ENCODE measurements at places on chromosomes 16 and 17.

- DNase-seq, result no peak
Observed at GRCh38 chr17:76805319-76805718, 62.9 kb upstream of the MGAT5B start.

GRCh38 chr16:81035975-81036750 is 521 bp downstream of the ATMIN start:
- no peak for DNase-seq

DNA sequence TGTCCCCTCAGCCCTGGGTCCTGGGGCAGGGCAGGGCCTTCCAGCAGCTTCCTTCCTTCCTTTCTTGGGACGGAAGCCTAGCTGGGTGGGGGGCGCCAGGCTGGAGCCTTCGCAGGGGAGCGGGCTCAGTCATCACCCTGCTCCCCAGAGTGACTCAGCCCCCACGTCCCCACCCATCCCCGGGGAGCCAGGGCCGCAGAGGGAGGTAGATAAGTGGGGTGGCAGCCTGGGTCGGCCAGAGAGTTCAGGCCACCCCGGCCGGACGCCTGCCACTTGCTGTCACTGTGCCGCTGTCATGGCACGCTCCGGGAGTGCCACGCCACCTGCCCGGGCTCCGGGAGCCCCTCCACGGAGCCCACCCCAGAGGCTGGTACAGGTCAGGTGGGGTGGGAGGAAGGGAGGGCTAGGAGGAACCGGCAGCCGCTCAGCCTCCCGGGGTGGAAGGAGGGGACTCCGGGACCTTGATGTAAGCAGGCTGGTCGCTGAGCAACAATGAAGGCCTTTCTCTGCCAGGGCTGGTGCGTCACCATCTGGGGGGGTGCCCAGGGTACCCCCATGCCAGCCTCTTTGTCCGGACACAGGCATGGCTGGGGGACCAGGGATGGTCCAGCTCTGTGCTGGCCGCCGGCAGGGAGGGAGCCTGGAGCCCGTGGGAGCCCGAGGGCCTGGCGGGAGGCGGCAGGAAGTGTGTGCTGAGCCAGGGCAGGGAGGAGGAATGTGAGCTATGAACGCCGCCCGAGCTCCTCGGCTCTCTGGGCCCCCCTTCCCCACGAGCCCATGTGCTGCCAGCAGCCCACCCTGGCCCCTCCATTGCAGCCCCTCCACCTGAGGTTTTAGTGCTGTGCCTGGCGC is 6.6 kb downstream of the NHERF2 start:
- no peak for DNase-seq

- no peak for DNase-seq
Observed at GRCh38 chr16:17367036-17367435, 103.7 kb downstream of the XYLT1 start.

DNA sequence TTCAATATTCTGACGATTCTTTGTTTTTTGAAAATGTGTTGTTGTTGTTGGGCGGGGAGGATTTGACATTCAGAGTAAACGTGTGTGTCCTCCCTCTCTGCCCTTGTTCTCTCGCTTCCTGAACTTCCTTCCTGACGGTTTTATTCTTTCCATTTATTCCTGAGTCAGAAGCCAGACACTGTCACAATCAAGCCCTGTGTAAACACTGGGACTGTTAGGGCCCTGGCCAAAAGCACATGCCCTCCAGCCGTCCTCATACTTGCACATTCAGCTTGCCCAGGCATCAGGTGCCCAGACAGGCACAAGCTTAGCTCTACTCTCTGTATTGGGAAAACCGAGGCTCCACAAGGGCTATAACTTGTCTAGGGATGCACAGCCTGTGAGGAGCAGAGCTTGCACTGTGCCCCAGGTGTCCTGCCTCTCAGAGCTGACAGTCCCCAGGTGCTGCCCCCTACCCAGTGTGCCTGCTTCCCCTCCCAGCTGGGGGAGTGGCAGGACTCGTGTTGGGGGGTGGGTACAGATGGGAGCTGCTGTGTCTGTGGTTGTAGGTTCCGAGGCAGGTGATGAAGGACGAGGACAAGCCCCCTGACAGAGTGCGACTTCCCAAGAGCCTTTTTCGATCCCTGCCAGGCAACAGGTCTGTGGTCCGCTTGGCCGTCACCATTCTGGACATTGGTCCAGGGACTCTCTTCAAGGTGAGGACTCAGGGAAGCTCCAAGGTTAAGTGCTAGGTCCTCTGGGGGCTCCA is 9.7 kb downstream of the ADGRG3 start:
- DNase-seq, result no peak

GRCh38 chr17:44314524-44314868 is 6.1 kb downstream of the RUNDC3A start:
- DNase-seq, result no peak

- DNase-seq, result no peak
Observed at GRCh38 chr17:58615768-58616659, 75.8 kb downstream of the TEX14 start.

DNA sequence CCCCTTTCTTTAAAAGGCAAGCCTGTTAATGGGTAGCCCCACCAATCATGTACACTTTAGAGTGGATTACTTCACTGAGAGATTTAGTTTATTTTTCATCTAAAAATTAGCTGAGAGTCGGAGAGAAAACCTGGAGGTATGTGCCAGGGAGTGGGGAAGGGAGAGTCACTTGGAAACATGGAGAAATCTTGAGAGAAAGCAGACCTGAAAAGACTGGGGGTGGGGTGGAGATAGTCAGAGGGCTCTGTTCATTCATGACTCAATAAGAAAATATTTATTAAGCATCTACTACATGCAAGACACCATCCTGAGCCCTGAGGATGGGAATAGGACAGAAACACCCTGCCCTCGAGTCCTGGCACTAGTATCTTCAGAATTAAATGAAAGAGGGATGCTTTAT is 27.4 kb upstream of the RCVRN start:
- DNase-seq, result no peak

- no peak for DNase-seq
Observed at GRCh38 chr17:48565925-48566710, 12.0 kb downstream of the HOXB4 start.

DNA sequence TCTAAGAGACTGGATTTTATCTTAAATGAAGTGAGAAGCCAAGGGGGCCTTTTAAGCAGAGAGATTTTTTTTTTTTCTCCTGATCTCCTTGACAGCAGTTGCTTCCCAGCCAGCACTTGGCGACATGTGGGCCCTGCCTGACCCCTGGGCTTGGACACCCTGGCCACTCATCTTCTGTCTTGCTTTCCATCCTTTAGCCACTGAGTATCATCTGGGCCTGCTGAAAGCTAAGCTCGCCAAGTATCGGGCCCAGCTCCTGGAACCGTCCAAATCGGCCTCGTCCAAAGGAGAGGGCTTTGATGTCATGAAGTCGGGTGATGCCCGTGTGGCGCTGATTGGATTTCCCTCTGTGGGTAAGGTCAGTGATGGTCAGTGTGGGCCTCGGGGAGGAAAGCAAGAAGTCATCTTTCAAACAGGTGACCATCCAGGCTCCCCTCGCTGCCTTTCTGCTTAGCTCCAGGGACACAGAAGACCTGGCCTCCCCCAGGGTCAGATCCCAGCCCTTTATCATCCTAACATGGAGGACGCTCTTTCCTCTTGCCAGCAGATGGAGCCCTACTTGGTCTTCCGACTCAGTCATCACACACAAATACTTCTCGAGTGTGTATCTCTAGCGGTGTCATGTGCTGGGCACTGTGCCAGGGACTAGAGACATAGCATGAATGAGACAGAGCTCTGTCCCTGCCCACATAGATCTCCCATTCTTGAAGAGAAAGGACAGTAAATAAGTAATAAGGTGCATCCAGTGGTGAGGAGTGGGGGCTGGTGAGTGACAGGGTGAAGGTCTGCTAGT is 6.1 kb downstream of the DRG2 start:
- DNase-seq, result no peak

- no peak for DNase-seq
Observed at GRCh38 chr17:70606086-70606485, 436.8 kb downstream of the KCNJ2 start.

DNA sequence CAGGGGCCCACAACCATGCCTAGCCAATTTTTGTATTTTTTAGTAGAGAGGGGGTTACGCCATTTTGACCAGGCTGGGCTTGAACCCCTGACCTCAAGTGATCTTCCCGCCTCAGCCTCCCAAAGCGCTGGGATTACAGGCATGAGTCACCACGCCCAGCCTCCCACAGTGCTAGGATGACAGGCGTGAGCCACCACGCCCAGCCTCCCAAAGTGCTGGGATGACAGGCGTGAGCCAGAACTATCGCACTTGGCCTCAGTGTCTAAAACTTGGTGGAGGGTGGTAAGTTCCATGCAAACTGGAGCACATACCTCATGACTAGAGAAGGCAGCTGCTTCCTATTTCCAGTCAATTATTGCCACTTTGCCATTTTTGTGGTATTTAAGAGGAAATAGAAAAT is 7.1 kb downstream of the HSD17B2 start:
- no peak for DNase-seq

- no peak for DNase-seq
Observed at GRCh38 chr16:68923116-68923515, 79.8 kb downstream of the TANGO6 start.

DNA sequence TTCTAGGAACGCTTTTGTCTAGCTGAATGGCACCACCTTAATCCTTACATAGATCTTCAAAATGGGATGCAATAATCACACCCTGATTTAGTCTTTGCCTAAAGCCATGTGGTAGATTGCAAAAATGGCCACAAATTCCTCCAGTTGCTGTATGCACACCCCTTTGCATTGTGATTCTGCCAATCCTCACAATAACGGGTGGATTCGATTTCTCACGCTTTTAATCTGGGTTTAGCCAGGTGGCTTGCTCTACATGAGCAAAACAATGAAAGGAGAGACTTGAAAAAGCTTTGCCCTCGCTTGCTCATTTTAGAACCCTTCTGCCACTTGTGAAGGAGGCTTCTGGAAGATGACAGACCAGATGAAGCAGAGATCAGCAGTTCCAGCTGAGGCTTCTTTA is 50.3 kb upstream of the B4GALNT2 start:
- no peak for DNase-seq

- DNase-seq, result no peak
Observed at GRCh38 chr16:54422569-54422978, 136.0 kb upstream of the IRX3 start.

DNA sequence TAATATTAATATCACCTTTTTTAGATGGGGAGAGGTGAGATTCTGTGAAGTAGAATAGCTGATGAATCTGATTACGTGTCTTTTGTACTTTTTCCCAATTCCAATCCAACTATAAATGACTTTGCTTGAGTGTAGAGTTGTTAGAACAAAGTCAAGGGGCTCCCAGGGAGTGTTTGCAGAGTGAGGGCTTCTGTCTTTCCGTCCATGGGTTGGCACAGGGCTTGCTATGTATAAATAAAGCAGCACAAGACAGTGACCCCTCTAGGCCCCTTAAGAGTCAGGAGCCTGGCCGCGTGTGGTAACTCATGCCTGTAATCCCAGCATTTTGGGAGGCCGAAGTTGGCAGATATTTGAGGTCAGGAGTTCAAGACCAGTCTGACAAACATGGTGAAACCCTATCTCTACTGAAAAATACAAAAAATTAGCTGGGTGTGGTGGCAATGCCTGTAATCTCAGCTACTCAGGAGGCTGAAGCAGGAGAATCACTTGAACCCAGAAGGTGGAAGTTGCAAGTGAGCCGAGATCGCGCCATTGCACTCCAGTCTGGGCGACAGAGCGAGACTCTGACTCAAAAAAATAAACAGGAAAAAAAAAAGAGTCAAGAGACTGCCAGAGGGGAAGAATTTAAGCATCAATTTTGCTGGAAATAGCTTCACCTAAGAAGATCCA is 127.9 kb upstream of the HS3ST3A1 start:
- DNase-seq, result no peak

- no peak for DNase-seq
Observed at GRCh38 chr16:29982560-29983419, 9.1 kb downstream of the TAOK2 start.

DNA sequence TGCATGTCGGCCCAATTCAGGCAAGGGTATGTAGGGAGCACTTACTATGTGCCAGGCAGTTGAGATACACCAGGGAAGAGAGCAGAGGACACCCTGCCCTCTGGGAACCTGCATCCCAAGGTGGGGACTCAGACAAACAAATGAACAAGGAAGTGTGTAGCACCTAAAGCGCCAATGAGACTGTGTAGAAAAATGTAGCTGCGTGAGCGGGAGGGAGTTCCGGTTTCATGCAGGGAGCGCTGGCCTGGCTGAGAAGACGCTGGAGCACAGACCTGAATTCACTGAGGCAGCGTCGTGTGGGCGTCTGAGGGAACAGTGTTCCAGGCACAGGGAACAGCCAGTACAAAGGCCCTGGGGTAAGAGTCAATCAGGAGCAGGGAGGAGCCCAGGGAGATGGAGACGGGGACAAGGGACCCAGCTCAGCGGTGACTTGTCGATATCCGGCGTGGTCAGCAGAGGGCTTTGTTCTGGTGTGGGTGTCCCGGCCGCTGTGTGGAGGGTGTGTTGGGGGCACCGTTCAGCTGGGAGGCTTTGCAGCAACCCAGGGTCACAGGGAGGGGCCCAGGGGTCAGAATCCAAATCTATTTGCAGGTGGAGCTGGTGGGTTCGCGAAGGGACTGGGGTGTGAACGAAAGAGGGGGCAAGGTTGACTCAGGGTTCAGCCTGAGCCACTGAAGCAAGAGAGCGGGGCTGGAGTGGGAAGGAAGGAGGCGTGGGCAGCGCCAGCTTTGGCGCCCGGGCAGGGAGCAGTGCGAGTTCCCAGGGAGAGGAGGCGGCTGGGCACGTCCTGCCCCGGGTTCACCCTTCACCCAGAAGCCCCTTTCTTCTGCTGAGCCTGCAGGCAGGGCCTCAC is 17.8 kb upstream of the OSGIN1 start:
- DNase-seq, result no peak

GRCh38 chr16:10497132-10498101 is 83.0 kb downstream of the EMP2 start:
- DNase-seq, result no peak

- DNase-seq, result no peak
Observed at GRCh38 chr16:51753467-51754127, 602.5 kb upstream of the SALL1 start.

DNA sequence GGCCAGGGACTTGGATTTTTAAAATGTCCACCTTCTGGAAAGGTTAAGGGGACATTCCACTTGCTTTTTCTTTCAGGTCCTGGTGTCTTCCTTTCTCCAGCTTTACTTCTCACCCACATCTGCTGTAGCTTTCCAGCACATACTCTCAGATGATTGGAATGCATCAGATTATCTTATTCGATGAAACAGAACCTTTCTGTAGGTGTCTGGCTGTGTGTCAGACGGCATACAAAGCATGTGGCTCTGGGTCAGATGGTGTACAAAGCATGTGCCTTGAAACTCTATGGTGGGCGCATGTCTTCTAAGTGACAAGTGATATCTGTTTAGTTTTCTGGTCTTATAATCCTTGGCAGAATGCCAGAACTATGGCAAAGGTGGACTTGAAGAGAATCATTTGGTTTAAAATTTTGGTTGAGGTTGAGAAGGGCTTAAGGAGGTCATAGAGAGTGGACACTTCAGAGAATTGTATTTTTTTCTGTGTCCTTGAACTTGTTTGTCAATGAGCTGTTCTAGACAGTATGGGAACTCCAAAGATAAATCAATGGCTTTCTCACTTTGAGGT is 125.3 kb downstream of the FTO start:
- no peak for DNase-seq

Data from SIG-M5 (cell line).